Ureter (tissue), 1 donor: ENCODE measurements at places on chromosomes 3 and 15. TPM values are rescaled to one million over a fixed set of nuclear protein-coding genes. Genes with fewer than 3 reads are reported as not detected.

Gene TM6SF1
- total RNA-seq, result 8.7 TPM

Gene SCN5A
- total RNA-seq, result 3.5 TPM

Gene CMTM7
- total RNA-seq, result 72.2 TPM

Gene BCHE
- 24.3 TPM for total RNA-seq

Gene TMEM41A
- 31.9 TPM for total RNA-seq

DNA sequence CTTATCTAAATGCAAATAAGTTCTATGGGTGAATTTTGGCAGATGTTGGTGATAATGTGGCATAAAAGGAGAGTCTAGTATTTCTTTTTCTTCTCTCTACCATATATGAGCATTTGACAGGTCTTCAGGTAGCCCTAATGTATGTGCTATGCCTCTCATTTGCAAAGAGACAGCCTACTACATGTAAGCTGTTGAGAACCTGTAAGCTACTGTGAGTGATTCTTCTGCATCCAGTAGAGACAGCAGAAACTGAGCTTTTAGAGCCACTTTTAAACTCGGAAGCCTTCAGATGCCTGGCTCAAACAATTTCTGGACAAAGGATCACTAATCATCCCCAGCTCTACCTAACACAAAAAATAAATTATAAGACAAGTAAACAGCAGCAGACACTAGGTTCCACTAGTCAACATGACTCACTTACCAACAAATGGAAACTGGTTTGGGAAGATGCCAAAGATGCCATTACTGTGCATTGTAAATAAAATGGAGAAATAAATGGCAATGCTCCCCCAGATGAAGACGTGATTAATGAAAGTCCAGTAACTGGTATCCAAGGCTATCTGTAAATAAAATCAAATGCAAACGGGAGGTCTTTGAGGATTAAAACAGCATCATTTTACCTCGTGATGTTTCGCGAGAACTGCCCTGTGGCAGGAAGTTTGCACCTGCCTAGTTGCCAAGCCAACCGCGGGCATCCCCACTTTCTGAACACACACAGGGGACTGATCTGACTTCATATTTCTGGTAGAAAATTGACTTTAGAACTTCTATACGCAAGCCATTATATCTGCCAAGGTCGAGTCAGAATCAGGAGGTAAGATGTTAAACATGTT, 245.3 kb downstream of the DTWD1 start:
- no peak for DNase-seq

DNA sequence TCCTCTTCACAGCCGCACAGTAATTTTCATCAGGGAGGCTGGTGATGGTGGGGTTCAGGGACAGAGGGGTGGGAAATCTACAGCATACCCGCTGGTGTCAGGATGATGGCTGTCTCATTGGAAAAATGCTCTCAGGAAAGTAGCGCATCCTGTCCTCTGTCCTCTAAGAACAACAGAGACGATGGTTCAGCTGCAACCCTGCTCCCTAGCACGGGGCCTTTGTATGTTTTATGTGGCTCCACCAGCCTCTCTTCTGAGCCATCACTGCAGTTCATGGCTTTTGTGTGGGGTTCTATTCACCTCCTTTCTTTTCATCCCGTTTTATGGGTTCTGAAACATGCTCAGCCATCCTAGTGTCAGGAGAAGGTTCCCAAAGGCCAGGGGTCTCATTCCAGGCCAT, 68.9 kb downstream of the EPHB1 start:
- no peak for DNase-seq

DNA sequence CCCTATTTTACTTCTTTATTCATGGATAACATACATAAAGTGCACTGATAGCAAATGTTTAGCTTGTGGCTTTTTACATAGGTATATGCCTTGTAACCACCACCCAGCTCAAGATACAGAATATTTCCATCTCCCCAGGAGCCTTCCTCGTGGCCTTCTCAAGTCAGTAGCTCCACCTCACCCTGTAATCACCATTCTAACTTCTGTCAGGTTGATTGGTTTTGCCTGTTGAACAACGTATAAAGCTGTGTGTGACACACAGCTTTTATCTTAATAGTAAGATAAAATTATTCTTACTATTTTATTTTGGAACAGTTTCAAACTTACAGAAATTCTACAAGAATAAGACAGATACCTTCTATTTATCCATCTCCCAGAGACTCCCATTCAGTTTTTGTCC, 13.3 kb downstream of the ATG7 start:
- no peak for DNase-seq

GRCh38 chr3:82100378-82100777, 338.9 kb upstream of the GBE1 start:
- no peak for DNase-seq

DNA sequence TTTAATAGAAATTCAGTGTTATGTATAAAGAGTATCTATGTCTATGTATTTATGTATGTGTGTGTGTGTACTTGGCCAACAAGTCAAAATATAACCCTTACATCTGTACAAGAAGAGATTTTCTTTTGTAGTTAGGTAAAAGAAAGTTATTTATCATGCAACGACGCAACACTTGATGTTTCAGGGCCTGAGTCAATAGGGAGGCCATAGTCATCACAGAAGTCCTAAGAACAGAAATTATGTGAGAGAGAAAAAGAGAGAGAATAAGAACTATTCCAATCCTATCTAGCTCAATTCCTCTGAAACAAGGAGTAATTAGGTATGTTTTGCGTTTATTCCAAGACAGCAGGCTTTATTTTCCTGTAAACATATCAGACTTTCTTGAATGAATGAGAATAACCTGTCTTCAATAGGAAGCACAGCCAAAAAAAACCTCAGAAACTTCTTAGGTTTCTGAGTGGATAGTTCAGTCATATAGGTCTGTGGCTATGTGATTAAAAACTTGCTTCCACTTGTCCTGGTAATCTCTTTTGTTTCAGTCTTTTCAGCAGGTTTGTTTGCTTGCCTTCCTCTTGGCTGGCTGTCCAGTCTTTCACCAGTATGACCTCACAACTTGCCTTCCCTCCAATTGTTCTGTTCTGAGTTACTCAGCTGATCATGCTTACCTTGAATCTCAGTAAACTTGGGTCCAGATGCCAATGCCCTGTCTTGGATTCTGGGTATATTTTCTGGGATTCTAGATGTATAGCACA, 382.4 kb upstream of the GBE1 start:
- DNase-seq, result no peak

DNA sequence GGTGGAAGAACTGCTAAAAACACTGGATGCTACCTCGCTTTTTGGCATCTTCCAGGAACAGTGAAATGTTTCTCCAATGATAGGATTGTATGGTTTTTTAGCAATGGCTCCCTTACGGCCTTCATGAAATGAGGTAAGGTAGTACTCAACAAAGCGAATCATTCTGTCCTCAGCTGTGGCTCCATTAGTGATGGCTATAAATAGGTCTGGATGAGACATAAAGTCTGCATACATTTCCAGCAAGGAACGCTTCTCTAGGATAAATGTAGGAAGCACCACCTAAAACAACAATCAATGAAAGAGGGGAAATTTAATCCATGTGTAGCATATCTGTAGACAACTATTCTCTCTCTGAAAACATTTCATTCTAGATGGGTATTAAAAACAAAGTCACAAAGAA, 32.4 kb upstream of the SNX4 start:
- DNase-seq, result no peak

- no peak for DNase-seq
Observed at GRCh38 chr3:175885231-175885766, 1026.2 kb downstream of the NAALADL2 start.

- no peak for DNase-seq
Observed at GRCh38 chr3:129593595-129594339, 12.7 kb downstream of the PLXND1 start.

DNA sequence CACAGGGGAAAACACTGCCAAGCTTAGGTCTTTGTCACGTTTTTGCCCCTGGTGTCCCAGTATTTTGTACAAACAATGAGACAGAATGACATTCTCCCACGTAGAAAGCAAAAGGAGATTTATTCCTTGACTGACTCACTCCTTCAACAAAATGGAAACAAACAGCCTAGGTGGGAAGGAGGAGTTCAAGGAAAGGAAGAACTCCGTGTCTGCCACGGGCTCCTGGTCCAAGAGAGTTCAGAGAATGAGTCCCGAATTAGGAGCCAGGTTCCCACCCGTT, 8.1 kb downstream of the TLE3 start:
- DNase-seq, result no peak
